ENCODE measurements at places on chromosomes 7 and 10. TPM values are rescaled to one million over a fixed set of nuclear protein-coding genes. Genes with fewer than 3 reads are reported as not detected.

- DNase-seq, result no peak
These were observed 16.3 kb upstream of the BTBD16 start for GRCh38 chr10:122254831-122255230.

DNA sequence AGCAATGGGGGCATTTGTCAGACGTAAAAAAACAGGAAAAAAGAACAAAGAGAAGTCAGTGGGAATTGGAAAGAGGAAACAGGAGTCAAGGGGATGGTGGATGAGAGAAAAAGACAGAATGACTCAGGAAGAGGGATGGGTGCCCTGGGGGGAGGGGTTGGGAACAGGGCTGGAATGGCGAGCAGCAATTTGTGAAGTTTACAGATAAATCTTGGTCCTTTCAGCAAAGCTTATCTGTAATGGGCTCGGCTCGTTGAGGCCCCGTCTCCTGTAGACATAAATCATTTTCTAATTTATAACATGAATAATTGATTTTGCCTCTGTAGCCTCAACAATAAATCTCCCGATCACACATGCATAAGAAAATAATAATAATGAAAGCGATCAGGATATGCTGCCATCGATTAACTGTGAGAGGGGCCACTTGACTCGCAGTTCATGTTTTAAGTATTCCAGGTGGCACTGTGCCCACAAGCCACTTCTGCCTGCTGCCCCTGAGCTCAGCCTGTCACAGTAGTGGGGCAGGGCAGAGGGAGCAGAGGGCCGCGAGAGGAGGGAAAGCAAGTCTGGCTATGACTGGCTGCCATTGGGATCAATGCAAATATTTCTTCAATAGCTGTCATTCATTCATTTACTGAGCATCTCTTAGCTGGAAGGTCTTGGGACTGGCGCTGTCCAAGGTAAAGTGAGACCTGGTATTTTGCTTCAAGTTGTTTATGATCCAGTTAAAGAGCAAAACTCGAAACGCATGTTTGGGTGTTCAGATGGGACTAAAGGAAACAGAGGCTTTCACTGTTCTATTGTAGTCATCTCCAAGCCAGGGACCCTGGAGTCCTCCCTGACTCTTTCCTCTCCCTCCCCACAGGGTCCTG is 47.4 kb upstream of the R3HCC1L start:
- DNase-seq, result no peak

DNA sequence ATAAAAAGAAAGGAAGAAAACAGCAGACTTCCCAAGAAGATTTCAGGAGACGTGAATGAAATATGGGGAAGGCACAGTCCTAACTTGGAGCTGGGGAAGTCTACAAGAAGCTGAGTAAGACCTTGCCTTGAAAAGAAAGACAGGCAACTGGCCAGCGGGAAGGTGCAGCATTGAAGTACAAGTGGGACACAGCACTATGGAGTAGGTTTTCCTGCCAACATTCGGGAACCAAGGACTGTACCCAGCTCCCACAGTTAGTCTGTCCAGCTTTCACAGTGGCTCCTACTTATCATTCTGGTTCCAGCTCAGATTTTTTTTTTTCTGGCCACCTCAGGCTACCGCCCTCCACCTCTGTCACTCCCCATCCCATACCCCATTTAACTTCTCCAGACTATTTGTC is 10.0 kb downstream of the HPS1 start:
- DNase-seq, result no peak

DNA sequence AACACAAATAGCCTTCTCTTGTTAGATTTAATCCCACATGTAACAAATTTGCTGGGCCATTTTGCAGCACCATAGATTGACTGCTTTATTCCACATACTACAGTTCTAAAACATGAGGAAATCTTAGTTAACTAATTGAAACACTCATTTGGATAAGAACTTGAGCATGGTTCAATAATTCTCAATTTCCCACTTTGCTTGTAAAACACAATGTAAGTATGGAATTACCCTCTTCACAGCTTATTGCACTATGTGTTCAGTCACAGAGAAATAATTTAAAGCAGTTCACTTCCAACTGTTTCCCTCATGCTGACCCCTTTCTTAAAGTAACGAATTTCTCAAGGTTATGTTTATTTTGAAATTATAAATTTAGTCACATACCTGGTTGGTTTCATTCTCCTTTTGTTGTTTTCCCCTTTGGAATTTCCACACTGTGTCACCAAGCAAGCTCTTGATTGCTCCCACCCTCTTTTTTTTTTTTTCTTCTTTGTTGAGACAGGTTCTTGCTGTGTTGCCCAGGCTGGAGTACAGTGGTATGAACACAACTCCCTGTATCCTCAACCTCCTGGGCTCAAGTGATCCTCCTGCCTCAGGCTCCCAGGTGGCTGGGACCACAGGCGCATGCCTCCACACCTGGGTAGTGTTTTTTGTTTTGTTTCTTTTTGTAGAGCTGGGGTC is 425.4 kb downstream of the EXOC4 start:
- DNase-seq, result no peak

DNA sequence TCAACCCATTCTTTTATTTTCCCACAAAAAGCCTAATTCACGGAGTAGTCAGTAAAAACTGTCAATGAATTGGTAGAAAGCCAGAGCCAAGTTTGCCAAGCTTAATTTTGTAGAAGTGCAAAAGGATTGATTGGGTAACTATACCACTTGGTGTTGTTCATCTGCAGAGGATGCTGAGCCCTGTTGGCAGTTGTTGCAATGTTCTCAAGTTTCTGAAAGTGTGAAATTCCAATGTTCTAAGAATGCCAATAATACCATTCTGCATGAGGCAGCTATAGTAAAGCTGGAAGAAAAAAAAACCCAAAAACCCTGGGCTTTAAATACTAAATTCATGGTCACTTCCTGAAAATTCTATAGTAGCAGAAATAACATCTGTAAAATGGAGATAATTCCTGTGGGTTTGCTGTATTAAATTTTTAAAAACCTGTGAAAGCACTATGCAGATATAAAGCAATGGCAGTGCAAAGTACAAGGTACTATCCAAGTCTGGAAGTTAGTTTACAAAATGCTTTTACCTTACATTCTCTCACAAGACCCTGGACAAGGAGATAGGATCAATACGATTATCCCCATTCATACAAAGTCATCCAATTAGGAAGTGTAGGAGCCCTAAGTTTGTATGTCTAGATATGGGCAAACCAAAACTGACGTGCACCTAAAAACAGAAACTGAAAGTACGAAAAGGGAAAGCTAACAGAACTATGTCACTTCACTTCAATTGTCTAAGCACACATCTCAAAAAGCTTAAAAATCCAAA is 6.0 kb upstream of the PON1 start:
- DNase-seq, result no peak

SYT15 gene
- 0.14 TPM for total RNA-seq

DNA sequence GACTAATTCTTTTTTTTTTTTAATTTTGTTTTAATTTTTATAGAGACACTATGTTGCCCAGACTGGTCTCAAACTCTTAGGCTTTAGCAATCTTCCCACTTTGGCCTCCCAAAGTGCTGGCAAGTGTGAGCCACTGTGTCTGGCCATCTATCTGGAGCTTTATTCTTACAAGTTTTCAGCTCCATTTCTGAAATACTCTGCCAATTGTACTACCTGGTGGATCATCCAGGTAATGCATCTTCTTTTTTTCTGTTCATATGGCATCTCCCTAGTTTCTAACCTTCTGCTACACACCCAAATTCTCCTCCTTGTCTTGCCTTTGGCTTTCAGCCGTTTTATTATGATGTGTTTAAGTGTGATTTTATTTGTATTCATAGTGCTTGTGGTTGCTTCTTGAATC is 40.2 kb downstream of the ZNF365 start:
- DNase-seq, result no peak

GRCh38 chr7:71935674-71936073 is 476.5 kb downstream of the CALN1 start:
- no peak for DNase-seq

DNA sequence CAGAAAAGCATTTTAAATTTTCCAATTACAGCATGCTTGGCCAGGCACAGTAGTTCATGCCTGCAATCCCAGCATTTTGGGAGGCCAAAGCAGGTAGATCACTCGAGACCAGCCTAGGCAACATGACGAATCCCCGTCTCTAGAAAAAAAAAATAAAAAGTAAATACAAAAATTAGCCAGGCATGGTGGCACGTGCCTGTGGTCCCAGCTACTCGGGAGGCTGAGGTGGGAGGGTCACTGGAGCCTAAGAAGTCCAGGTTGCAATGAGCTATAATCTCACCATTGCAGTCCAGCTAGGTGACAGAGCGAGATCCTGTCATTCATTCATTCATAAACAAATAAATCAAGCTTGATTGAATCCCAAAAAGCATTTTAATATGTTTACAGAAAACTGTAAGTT is 234.9 kb downstream of the PARD3 start:
- DNase-seq, result no peak

ASB10 gene
- not detected for total RNA-seq

- DNase-seq, result no peak
These were observed 54.3 kb upstream of the KDM7A start for GRCh38 chr7:140230861-140231770.

- DNase-seq, result no peak
These were observed 128.9 kb downstream of the PLXDC2 start for GRCh38 chr10:19944911-19945663.

GRCh38 chr10:96743988-96744585 is 23.8 kb upstream of the PIK3AP1 start:
- DNase-seq, result no peak

CH25H gene
- total RNA-seq, result not detected

DNA sequence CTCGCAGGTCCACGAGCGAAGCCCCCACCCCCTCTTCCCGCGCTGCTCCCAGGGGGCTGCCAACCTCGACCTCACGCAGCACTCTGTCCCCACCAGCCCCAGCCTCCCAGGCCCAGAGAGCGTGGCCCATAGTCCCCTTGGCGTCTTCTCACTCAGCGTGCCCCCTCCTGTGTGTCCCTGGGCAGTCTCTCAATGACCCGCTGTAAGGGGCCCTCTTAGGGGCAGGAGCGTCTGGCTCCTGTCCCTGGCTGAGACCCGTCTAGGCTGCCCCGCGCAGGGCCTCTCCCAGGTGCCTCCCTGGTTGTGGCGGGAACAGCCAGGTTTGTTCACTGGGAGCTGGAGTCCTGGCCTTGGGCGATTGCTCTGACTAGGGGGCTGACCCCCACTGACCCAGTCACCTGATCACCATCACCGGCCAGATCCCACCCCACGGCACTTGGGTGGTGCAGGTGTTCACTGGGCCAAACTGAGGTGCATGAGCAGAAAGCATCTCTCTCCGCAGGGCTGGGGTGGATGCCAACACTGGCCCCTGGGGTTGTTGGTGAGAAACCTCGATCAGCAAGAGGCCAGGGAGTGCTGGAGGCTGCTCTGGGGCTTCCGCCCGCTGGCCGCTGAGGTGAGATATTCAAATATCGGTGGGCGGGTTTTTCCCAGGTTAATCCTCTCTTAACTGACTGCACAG is 12.6 kb upstream of the WDFY4 start:
- DNase-seq, result no peak

DNA sequence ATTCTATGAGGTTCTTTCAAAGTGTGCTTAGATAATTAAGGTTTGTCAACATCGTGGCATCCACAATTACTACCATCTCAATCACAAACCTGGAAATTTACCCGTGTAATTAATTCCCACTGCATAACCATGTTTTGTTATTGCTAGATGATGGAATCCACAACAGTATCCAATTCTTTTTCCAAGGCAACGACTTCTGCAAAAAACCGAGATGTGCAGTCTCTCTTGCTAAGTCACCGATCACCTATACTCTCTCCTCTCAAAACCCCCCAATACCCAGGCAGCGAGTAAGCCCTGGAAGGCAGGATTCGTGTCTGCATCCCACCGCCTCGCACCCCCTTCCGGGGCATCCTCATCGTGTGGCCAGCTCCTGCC is 678 bp upstream of the EIF4H start:
- no peak for DNase-seq

DNA sequence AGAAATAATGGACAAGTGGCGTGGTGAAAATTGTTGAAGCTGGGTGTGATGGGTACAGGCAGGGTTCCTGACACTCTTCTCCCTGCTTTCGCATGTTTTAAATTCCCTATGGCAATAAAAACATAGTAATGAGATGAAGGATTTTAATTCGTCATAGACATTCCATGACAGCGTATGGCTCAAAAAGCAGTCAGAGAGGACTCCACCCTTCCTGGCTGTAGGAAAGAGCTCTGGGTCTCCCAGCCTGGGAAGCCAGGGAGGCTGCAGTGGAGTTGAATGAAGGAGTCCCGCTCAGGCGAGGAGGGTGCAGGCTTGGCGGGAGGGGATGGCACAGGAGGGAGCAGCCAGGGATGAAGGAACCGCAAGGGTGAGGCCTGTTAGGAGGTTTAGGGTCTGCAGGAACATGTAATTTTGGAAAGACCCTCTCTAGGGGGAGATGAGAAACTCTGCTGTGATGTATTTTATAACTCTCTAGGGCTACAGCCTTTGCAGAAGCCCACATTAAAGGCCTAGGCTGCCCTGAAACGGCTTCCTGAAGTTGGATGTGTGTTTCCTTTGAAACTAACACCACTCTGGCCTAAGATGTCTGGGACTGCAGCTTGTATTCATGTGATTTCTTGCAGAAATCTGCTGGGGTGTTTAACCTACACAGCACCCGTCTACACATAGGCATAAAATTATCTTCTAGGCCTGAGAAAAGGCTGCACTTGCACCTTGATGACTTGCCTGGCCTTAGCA is 7.6 kb upstream of the LARP4B start:
- DNase-seq, result no peak

- no peak for DNase-seq
These were observed 6.2 kb upstream of the MBL2 start for GRCh38 chr10:52778511-52779392.

CALML5 gene
- total RNA-seq, result not detected

ZNF680 gene
- total RNA-seq, result 13.1 TPM

TAS2R3 gene
- total RNA-seq, result 0.35 TPM

GRCh38 chr7:35727571-35727970 is 32.6 kb upstream of the HERPUD2 start:
- no peak for DNase-seq

- DNase-seq, result no peak
These were observed 22.3 kb downstream of the GRID1 start for GRCh38 chr10:86344281-86344680.

- no peak for DNase-seq
These were observed 47.4 kb downstream of the AFAP1L2 start for GRCh38 chr10:114356751-114357514.

- no peak for DNase-seq
These were observed 91.5 kb downstream of the JAZF1 start for GRCh38 chr7:28088901-28089714.

PGAM2 gene
- not detected for total RNA-seq

GRCh38 chr7:115146148-115146547 is 224.3 kb downstream of the MDFIC start:
- DNase-seq, result no peak

- no peak for DNase-seq
These were observed 58.7 kb upstream of the GDF10 start for GRCh38 chr10:47241256-47241655.

- no peak for DNase-seq
These were observed 162.6 kb upstream of the MAGI2 start for GRCh38 chr7:79615871-79616640.

- no peak for DNase-seq
These were observed 3.9 kb upstream of the INPP5A start for GRCh38 chr10:132533571-132534260.
